ENCODE measurements at places on chromosomes 16 and 17.

DNA sequence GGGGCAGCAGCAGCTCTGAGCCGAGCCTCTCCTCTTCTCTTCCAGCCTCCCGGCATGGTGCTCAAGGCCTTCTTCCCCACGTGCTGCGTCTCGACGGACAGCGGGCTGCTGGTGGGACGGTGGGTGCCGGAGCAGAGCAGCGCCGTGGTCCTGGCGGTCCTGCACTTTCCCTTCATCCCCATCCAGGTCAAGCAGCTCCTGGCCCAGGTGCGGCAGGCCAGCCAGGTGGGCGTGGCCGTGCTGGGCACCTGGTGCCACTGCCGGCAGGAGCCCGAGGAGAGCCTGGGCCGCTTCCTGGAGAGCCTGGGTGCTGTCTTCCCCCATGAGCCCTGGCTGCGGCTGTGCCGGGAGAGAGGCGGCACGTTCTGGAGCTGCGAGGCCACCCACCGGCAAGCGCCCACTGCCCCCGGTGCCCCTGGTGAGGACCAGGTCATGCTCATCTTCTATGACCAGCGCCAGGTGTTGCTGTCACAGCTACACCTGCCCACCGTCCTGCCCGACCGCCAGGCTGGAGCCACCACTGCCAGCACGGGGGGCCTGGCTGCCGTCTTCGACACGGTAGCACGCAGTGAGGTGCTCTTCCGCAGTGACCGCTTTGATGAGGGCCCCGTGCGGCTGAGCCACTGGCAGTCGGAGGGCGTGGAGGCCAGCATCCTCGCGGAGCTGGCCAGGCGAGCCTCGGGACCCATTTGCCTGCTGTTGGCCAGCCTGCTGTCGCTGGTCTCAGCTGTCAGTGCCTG lies 4.4 kb downstream of the PIGQ start:
- no peak for DNase-seq

DNA sequence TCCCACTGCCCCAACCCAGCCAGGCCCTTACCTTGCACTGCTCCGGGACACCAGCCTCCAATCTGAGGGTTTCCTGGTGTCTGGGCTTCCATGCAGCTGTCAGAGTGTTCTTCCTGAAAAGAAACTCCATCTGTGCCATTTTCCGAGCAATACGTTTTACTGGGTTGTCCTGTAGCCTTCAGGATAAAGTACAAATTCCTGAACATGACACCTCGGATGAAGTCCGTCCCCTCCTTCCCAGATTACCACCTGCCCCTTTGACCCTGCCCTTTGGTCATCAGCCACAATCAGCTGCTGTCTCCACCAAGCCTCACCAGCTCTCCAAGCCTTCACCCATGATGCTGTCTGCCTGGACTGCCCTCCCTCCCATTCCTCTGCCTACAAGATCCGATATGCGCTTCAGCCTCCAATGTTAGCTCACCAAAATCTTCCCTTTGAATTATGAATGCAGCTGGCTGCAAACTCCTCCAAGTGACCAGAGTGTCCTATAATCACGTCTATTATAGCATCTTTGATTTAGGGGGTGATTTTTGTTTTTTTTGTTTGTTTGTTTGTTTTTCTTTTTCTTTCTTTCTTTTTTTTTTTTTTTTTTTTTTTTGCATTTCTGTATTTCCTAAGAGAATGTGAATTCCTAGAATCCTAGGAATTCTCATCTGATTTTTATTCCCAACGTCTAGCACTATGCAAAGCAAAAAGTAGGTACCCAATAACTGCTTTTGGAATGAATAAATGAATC lies 60.6 kb upstream of the KIFC3 start:
- DNase-seq = no peak

DNA sequence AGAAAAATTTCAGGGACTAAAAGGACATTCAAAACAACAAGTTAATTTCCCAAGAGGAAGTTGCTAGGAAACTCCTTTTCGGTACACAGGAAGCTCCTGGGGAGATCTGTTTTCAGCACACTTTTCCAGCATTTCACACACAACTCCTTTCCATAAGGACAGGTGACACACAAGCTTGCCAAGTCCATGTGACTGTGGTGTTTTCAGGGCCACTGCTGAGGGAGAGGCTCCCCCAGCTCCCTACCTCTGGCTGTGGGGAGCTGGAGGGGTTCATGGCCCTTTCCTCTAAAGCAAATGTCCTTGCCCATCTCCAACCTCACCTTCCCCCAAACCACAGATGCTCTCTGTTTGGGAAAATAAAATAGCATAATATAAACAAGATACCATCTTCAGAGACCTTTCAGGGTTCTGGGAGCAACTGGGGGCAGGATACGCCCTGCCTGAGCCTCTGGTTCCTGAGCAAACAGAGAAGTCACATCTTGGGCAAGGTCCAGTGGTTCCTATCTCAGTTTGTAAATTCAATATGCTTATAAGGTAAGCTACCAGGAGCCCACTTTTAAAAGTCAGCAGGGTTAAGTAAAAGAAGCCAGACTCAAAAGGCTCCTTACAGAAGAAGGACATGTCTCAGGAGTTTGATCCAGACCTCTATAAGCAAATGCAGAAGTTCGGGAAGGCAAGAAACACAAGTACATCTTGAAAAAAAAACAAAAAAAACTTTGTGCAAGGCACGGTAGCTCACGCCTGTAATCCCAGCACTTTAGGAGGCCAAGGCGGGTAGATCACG lies 3.0 kb downstream of the PDZD9 start:
- no peak for DNase-seq

GRCh38 chr17:15278924-15279477 lies 13.9 kb upstream of the PMP22 start:
- no peak for DNase-seq

DNA sequence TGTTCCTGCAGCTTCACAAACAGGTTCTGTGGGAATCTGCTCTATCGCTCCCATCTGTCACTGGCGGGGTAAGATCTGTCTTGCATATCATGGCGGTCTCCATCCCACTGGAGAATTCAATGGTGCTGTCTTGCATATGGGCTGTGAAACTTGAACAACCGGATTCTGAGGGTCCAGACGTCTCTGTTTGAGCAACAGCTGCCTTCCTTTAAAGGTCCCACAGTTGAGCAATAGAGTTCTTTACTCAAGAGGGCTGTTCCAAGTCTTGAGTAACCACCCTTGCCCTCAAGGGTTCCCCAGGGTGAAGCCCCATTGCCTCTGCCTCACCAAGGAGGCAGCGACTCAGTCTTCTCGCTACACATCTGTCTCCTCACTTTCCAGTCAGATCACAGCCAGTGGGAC lies 50.8 kb downstream of the ZFHX3 start:
- no peak for DNase-seq

GRCh38 chr17:51395621-51396020 lies 135.3 kb downstream of the UTP18 start:
- DNase-seq = no peak

DNA sequence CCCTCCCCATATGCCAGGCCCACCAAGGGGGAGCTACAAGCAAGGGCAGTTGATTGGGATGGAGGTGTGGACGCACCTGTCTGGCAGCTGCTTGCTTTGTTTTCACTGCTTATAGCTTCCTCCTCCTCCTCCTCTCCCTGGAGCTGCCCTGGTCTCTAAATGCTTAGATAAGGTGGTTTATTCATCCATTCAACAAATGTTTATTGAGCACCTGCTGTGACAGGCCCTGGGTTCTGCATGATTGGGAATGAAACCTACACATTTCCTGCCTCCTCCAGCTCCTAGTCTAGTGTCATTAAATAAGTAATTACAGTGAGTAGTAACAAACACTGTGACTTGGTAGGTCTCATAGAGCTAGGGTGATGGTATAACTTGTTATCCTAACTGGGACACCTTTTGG lies 17.4 kb upstream of the MAP3K14 start:
- DNase-seq = no peak

DNA sequence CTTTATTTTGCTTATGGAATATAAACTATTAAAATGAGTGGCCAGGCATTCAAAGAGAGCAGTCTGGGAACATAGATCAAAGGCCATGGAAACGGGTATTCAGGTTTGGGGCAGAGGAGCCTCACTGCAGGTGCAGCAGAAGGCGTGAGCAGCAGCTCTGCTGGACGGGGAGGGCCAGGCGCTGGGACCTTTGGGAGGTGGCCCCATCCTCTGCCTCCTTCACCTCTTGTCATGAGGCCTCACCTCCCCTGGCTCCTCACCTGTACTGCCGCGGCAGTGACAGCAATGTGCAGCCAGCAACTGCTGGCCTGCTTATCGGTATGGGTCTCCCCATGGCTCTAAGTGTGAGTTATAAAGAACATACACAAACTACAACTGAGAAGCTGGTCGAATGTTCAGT lies 109.4 kb downstream of the CDK5R1 start:
- DNase-seq = no peak

DNA sequence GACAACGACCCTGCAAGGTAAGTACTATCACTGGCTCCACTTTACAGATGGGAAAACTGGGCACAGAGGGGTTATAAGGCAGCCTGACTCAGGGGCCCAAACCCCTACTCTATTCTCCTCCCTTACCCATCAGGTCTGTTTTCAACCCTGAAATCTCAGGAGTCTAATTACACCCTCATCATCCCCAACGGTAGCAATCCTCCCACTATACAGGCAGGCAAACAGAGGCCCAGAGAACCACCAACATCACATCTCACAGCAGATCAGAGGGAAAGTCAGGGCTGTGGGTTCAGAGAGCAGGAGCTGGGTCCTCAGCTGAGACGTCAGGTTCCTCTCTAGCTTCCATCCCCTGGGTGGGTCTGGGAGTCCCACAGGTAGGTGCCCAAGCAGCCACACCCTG lies 16.5 kb downstream of the JUP start:
- no peak for DNase-seq

DNA sequence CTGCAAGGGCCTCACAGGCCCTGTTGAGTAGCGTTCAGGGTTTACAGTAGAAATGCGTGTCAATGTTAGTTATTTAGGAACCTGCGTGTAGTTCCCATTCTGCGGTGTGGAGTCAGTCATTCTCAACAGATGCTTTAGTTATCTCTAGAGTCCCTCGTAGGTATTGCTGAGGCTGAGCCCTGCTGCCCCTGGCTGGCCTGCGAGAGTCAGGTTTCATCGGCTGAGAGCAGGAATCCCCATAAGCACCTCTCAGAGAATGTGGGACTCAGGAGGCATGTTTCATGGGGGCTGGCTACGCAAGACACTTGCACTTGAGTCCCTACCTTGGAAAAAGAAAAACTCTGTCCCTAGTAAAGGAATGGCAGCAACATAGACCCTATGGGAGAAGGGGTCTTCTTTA lies 347.5 kb upstream of the ASIC2 start:
- no peak for DNase-seq

GRCh38 chr16:27365142-27366089 lies 36.6 kb upstream of the IL21R start:
- DNase-seq = no peak

DNA sequence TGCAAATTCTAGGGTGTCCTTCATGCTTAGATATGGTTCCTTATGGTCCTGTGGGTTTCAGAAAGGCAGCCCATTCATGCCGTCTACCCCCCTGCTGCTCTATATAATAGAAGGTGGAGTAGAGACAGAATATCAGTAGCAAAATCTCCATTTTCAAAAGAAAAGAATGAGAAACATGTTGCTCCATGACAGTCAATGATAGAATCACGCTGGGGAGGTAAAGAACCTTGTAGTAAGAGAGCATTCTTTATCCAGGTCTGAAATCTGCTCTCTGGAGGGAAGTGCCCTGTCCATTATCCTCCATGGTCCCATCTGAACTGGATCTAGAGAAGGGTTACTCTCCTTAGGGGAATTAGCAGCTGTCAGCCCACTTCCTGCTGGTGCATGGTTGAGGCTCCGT lies 272.8 kb downstream of the WWOX start:
- DNase-seq = no peak

DNA sequence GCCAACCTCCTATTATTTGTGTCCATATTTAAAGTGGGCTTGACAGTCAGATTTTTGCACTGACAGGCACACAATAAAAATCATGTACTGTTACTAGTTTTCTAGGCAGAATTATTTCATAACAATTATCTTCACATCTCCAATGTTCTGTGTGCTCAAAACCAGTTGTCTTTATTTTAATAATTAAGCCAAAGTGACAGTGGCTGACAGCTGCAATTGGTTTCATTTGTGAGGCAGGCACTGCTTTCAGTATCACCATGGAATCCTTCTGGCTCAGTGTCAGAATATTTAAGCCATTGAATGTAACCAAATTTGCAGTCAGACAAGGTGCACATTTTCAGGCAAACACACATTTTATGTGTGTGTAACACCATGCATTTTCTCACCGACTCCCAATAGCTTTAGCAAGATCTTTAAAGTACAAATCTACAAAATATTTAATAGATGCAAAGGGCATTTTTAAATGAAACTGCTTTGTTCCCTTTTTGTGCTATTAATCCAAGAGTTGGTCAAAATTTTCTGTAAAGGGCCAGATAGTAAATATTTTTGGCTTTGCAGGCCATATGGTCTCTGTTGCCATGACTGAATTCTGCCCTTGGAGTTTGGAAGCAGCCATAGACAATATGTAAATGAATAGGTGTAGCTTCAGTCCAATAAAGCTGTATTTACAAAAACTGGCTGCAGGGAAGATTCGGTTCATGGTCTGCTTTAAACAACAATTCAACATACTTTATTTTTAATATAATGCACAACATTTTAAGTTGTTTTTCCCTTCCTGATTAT lies 486.0 kb downstream of the KCNJ2 start:
- DNase-seq = no peak

GRCh38 chr17:77247609-77248008 lies 106.8 kb downstream of the SEC14L1 start:
- no peak for DNase-seq

DNA sequence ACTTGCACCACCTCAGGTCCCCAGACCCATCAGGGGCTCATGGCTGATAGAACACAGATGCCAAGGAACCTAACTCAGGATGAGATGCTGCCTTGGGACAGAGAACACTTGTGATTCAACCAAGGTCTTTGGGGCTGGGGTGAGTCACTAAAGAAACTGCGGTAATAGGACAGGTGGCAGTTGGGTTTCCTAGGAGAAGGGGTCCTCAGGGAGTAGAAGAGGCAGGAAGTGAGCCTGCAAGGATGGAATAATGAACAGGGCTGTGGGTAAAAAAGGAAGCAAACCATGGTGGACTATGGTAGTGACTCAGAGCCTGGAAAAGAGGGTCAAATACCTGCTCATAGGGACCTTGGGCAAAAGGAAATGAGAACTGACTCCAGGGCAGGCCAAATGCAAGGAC lies 6.5 kb upstream of the PNPO start:
- DNase-seq = no peak

Data from Right ventricle myocardium inferior (tissue), 1 donor.